ENCODE measurements at places on chromosomes 16 and 17.

GRCh38 chr16:80197741-80198201 lies 343.0 kb upstream of the DYNLRB2 start:
- DNase-seq = no peak

DNA sequence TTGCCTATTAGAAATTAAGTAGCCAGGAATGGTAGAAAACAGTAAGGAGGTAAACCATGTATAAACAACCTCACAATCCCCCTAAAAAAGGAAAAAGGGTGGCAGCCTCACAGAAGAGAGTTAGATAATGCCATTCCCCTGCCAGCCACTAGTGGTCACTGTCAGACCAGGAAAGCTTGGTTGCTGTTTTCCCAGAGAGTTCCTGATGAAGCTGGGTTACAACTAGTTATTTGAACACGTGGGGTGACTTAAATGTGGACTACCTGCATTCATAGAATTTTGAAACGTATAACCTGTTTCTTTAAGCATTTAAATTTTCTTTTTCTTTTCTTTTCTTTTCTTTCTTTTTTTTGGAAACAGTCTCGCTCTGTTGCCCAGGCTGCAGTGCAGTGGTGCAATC lies 5.8 kb downstream of the GPRC5C start:
- no peak for DNase-seq

GRCh38 chr16:54236773-54237172 lies 49.8 kb downstream of the IRX3 start:
- no peak for DNase-seq

DNA sequence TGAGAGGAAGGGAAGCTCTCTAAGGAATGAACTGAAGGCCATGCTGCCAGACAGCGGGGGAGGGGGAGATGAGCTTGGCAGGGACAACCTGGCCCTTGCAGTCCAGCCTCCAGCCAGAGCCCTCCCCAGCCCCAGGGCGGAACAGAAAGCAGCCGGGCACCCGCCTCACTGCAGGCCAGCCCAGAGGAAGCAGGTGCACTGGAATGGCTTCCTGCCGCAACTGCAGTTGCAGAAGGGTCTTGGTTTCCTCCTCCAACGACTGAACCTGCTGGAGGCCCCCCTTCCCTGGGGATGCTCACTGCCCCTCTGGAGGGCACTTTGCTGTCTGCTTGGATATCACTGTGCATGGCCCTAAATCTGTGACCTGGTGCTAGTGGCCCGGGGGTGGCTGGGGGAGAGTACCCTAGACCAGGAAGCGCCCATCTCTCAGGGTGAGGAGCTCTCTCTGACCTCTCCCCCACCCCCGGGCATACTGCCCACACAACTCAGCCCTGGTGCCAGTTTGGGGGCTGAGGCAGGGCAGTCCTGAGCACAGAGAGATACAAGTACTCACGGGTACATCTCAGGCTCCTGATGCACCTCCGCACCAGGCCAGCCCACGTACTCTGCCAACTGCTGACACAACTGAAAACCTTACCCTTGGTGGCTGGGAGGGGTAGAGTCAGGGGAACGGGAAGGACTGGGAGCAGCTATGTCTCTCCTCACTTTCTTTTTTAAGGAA lies 41.1 kb downstream of the MYO18A start:
- DNase-seq = no peak

GRCh38 chr16:83888672-83889044 lies 10.3 kb upstream of the MLYCD start:
- DNase-seq = no peak

- DNase-seq = no peak
Measured at GRCh38 chr17:76142585-76143041, 1.6 kb upstream of the FOXJ1 start.

GRCh38 chr16:66377324-66377723 lies 10.8 kb downstream of the CDH5 start:
- no peak for DNase-seq

GRCh38 chr17:65020284-65020683 lies 36.3 kb downstream of the GNA13 start:
- no peak for DNase-seq

DNA sequence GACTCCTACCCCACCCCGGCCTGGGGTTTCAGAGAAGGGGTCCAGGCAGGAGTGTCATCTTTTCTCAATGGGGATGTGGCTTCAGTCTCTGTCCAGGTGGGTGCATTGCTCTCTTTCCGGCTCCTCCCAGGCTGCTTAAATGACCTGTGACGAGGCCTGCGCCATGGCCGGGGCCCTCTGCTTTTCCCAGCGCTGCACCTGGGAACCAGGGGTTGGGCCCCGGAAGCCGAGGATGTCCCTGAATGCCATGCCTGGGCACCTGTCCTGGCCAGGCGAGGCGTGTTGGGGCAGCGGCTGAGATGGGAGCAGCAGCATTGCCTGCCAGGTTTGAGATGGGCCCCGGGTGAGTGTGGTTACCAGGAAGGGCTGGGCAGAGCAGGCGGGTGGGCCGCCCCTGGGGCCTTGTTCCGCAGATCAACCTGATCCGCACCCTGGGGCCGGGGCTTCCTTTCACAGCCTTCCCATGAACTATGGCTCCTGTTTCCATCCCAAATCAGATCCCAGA lies 147.4 kb downstream of the SEC14L1 start:
- no peak for DNase-seq

GRCh38 chr17:39870776-39871175 lies 2.8 kb downstream of the ZPBP2 start:
- no peak for DNase-seq

DNA sequence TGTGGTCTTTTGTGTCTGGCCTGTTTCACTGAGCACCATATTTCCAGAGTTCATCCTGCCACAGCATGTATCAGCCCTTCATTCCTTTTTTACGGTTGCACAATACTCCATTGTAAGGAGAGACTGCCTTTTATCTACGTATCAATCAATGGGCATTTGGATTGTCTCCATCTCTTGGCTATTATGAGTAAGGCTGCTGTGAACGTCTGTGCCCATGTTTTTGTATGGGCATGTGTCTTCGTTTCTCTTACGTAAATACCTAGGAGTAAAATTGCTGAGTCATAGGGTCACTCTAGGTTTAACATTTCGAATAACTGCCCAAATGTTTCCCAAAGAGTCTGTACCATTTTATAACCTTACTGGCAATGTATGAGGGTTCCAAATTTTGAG lies 202.8 kb upstream of the FOXF1 start:
- DNase-seq = no peak

DNA sequence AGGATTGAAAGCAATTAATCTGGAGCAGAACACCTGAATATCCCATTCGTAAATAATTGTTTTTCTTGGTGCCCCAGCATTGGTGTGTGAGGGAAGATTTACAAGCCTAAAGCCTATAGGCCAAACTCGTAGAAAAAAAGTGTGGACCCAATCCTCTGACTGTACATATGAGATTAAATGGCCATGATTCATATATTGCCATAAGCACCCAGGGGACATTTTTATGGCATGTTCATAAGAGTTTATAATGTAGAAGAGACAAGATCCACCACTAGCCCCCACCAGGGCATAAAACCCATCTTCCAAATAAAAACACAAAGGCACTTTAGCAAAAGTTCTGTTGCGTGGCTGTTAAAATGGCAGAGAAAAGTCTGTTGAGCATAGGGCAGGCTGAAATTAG lies 15.5 kb upstream of the SALL1 start:
- no peak for DNase-seq

DNA sequence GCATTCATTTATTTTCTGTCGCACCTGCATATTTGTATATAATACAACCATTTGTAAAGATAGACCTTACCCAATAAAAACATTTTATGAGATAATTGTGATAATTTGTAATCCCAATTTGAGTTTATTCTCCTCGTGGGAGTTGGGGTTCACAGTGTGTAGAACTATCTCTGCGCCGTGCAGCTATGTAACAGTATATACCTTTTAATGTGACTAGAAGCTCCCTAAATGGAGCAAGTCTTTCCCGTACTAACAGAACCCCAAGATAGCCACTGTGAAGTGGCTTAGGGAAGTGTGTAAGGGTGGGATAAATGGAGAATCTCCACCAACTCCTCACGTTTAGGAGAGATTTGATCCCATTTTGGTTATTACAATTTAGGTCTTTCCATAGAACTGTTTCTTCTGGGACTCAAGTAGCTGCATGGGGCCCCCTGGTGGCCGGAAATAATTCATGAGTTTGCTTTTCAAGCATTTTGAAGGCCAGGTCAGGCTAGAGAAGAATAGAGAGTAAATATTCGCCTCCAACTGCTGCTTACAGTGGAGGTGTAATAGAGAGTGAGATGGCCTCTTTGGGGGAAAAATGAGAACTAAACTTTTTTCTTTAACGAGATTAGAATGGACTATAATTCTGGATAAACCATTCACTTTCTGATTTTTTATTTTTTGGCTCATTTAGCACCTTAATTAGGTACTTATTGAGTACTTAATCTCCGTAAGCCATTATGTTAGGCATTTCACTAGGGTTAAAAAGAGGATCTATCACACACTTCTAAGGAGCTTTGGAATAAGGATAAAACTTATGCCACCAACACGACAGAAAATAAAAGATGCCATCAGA lies 4.5 kb downstream of the TMEM100 start:
- no peak for DNase-seq

- DNase-seq = no peak
Measured at GRCh38 chr17:559551-560431, 154.8 kb downstream of the VPS53 start.

GRCh38 chr17:63997341-63998048 lies 656 bp upstream of the PRR29 start:
- no peak for DNase-seq

DNA sequence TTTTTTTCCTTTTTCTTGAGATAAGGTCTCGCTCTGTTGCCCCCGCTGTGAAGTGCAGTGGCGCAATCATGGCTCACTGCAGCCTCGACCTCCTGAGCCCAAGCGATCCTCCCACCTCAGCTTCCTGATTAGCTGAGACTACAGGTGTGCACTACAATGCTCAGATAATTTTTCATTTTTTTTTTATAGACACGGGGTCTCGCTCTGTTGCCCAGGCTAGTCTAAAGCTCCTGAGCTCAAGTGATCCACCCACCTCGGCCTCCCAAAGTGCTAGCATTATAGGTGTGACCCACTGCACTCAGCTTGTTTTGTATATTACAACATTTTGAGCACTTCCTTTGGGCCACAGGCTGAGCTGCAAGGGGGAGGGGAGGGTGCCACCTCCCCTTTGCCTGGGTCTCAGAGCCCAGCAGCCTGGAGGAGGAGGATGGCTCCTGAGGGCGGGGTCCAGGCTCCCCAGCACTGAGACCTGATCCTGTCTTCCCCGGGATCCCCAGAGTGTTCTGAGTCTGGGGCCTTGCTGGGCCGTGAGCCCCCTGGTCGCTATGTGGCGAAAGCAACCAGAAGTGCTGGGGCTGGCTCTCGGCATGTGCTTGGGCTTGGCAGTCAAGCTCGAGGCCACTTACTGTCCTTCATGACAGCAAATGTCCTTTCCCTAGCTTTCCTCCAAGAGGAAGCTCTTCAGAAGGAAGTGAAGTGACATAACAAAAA lies 8.1 kb downstream of the DEF8 start:
- DNase-seq = no peak

- no peak for DNase-seq
Measured at GRCh38 chr16:2775131-2775716, 1.9 kb downstream of the ELOB start.

GRCh38 chr17:79993390-79994227 lies 42.1 kb downstream of the TBC1D16 start:
- DNase-seq = no peak

DNA sequence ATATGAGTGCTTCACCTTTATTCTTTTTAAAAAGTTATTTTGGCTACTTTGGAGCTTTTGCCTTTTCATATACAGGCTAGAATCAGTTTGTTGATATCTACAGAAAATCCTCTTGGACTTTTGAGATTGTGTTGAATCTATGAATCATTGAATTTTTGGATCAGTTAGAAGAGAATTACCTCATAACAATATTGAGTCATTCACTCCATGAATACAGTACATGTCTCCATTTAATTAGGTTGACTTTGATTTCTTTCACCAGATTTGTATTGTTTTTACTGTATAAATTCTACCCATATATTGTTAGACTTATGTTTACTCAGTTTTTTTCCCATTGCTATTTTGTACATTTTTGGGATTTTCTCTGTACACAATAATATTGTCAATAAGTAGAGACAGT lies 54.4 kb downstream of the TAOK1 start:
- no peak for DNase-seq

DNA sequence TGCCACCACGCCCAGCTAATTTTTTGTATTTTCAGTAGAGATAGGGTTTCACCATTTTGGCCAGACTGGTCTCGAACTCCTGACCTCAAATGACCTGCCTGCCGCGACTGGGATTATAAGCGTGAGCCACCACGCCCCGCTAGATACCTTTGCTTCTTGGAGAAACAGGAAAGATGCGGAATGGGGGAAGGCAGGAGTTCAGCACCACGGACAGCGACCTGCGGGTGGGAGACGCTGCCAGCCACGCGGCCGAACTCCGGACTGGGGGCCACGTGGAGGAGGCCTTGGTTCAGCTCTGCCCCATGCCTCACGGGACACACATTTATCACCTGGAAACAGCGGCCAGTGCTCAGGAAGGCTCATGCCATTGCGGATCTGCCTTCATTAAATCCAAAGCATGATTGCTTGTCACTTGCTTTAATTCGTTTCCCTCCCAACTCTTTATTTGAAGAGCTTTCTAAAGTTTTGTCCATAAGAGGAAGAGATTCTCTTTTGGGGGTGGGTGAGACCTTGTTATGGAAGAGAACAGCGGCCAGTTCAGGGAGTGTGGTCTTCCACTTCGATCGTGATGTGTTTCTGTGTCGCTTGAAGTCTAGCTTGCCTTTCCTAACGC lies 219.9 kb downstream of the ENGASE start:
- DNase-seq = no peak

DNA sequence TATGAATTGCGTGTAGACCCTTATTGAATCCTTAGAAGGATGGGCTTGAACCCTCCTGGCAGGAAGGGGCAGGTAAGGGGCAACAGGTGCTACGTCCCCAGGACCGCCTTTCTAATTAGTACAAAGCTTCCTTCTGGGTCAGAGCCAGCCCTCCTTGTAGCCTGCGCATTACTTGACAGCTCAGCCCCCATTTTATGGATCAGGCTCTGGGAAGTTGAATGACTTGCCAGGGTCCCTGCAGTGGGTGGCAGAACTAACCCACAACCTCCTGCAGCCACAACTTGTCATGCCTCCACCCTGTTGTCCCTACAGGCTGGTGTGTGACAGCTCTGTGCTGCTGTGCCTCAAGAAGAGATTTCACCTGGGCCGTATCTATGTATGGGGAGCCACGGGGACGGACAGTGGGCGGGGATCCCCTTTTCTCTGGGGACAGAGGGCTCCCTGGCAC lies 2.7 kb downstream of the MYO15B start:
- no peak for DNase-seq

GRCh38 chr16:47861999-47862398 lies 293.8 kb downstream of the ABCC12 start:
- no peak for DNase-seq

DNA sequence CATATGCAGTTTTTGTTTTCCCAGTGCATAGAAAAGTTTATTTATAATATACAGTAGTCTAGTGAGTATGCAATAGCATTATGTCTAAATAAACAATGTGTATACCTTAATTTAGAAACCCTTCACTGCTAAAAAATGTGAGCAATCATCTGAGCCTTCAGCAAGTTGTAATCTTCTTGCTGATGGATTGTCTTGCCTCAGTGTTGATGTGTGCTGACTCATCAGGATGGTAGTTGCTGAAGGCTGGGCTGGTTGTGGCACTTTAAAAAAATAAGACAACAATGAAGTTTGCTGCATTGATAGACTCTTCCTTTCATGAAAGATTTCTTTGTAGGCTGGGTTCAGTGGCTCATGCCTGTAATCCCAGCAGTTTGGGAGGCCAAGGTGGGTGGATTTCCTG lies 13.9 kb upstream of the CAPNS2 start:
- no peak for DNase-seq
